ENCODE measurements at places on chromosomes 11 and 22.

DNA sequence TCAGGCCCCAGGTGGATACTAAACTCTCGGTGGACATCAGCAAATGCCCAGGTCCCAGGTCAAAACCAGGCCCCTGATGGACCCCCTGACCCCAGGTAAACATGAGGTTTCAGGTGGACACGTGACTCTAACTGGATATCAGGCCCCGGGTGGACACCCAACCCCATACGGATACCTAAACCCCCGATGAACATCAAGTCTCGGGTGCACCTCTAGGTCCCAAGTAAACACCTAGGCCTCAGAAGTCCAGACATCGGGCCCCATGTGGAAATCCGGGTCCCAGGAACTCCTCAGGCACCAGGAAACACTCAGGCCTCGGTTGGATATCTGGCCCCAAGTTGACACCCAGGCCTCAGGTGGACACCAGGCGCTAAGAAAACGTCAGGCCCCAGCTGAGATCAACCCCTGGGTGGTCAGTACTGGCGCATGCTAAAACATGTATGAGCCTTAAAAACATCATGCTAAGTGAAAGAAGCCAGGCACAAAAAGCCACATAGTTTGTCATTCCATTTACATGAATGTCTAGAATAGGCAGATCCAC lies 54.4 kb upstream of the SEPTIN5 start:
- DNase-seq = no peak

- DNase-seq = no peak
Measured at GRCh38 chr11:97610000-97610399, 1220.2 kb downstream of the JRKL start.

DNA sequence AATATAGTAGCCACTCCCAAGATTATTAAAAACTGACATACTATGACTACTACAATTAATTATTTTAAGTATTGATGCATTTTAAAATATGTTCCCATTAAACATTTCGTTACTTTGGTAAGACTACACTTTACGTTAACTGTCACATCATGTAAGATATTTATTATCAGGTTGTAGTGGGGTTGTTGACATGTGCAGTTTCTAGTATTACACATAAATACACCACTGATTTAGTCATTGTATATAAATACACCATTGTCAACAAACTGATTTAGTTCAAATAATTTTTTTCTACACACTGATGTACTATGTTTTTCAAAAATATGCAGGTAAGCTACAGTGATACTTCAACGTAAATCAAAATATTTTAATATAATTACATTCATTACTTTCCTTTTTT lies 11.5 kb downstream of the ST13 start:
- DNase-seq = no peak

GRCh38 chr11:47912843-47913437 lies 64.8 kb upstream of the NUP160 start:
- DNase-seq = no peak

- peak; percentile 49 for DNase-seq
Measured at GRCh38 chr11:31958076-31958735, 132.7 kb upstream of the RCN1 start.

GRCh38 chr11:66878474-66878873 lies 21.6 kb downstream of the LRFN4 start:
- DNase-seq = no peak

- no peak for DNase-seq
Measured at GRCh38 chr11:88469561-88470225, 132.2 kb upstream of the CTSC start.

DNA sequence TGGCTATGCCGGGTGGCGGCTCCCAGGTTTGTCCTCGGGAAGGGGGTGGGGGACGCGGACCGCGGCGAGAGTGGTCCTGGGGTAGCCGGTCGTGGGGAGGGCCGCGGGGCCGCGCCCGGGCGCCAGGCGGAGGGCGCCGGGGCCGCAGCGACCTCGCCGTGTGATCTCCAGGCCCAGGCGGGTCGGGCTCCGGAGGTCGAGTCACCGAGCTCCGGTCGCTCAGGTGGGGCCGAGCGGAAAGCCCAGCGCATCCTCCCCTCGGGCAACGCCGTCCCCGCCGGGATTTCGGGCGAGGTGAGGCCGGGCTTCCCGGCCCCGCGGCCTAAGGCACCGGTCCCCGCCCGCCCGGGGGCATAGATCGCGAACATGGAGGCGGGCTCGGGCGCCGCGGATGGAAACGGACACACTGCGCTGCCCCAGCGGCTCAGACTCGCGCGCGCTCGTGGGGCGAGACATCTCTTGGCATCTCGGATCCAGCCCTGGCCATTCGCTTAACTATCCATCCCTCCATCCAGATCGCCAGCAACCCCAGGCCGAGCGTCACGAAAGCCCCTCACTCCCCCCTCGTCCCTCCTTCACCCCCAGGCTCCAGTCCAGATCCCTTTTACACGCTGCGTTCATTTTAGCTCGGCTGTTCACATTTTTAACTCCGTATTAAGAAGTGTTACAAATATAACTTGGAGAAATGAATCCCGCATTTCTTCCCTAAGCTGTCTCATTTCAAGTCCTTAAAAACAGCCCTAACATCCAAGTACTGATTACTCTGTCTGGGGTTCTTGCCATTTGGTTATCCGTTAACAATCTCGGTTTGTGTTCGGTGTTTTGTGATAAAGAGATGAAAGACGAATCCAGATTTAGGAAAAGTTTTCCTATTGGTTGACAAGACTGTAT lies 460 bp downstream of the ZC3H12C start:
- peak; percentile 38 for DNase-seq

DNA sequence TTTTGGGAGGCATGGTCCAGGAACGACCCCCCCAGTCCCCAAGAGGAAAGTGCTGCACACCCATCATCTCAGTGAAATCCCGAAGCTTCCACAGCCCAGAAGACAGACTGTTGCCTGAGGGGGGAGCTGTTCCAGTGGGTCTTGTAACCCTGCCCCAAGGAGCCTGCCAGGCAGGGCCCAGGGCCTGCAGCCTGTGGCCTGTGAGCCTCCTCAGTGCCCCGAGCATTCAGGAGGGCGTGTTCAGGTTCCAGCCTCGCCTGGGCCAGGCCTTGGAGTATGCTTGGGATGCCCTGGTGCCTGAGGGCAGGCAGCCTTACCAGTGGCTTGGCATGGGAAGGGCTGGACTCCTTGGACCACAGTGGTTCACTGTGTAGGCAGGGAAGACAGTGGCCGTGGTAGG lies 18.0 kb upstream of the CABP2 start:
- no peak for DNase-seq

DNA sequence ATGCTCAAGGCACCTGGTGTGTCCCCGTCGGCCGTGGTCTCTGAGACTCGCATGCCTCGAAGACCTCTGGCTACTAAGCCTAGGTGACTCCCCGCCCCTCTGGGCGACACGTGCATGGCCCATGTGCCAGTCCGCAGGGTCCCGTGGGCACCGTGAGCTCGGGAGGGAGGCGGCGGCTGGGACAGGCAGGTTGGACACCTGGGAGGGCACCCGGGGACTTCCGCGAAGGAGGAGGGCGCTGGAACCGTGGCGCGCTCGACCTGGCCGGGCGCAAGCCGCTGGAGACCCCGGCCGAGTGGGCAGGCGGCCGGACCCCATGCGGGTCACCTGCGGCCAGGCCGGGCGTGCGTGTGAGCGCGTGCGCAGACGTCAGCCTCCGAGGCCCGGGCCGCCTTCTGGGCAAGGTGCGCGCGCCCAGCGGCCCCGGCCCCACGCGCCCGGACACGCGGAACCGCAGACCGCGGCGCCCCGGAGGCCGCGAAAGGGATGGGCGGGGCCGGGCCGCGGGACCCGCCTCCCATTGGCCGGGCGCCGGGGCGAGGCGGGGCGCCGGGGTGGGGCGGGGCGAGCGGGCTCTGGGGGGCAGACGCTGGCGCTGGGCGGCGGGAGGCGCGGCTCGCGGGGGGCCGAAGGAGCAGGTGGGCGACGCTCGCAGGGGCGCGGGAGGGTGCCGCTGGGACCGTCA lies 579 bp upstream of the RASD2 start:
- peak; percentile 58 for DNase-seq

DNA sequence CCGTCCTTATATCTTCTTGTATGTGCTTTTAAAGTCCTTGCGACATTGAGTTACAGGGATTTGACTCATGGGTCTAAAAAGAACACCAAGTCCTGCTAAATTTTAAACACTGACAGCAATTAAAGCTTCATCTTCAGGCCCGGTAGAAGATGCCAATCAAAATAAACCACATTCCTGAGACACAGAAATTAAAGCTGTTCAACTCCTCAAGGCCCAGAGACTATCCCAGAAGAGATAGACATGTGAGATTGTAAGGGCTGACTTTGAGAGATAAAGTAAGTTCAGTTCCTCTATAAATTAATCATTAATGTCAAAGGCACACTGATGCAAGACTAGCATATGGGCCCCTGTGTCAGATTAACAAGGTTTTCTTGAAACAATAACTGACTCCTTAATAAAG lies 49.8 kb downstream of the OSBPL5 start:
- peak; percentile 56 for DNase-seq

Measured in common myeloid progenitor, CD34-positive (primary cell).